ENCODE measurements at places on chromosomes 12 and 14. TPM values are rescaled to one million over a fixed set of nuclear protein-coding genes. Genes with fewer than 3 reads are reported as not detected.

PRB2 gene
- total RNA-seq: not detected

FCF1 gene
- 50.2 TPM for total RNA-seq

PLA2G1B gene
- total RNA-seq: not detected

LRP1 gene
- total RNA-seq: 17.5 TPM

SETD1B gene
- 6.1 TPM for total RNA-seq

KRT82 gene
- total RNA-seq: not detected

AKAP6 gene
- total RNA-seq: 2.5 TPM

MCRS1 gene
- 71.0 TPM for total RNA-seq

KLRG1 gene
- total RNA-seq: 0.32 TPM

SLC5A8 gene
- total RNA-seq: 0.10 TPM

LRRIQ1 gene
- total RNA-seq: 1.0 TPM

SDS gene
- total RNA-seq: not detected

MMP19 gene
- total RNA-seq: 5.2 TPM

PDE6H gene
- not detected for total RNA-seq

GTF2H3 gene
- total RNA-seq: 39.6 TPM

GSG1 gene
- total RNA-seq: not detected

KRT85 gene
- not detected for total RNA-seq

FAM186B gene
- total RNA-seq: 0.32 TPM

RASSF3 gene
- total RNA-seq: 13.6 TPM

SYNDIG1L gene
- not detected for total RNA-seq

SERPINA12 gene
- total RNA-seq: not detected

DCN gene
- total RNA-seq: 0.48 TPM

MIP gene
- total RNA-seq: not detected

DNAI7 gene
- 0.07 TPM for total RNA-seq

TAS2R14 gene
- 0.92 TPM for total RNA-seq

TAS2R43 gene
- 0.21 TPM for total RNA-seq

P2RX7 gene
- total RNA-seq: 0.10 TPM

PNMA1 gene
- 13.6 TPM for total RNA-seq

ANKRD9 gene
- 6.7 TPM for total RNA-seq

CLEC4C gene
- total RNA-seq: not detected

MMAB gene
- 68.0 TPM for total RNA-seq

LBHD2 gene
- total RNA-seq: not detected

TAS2R10 gene
- total RNA-seq: not detected

C1S gene
- total RNA-seq: 1.9 TPM

CLEC4D gene
- not detected for total RNA-seq

PALS1 gene
- 32.4 TPM for total RNA-seq

ARHGDIB gene
- total RNA-seq: 80.7 TPM

GALNT8 gene
- not detected for total RNA-seq

CLEC14A gene
- not detected for total RNA-seq

SLC17A8 gene
- not detected for total RNA-seq

KRT5 gene
- 16,153 TPM for total RNA-seq

KRT81 gene
- not detected for total RNA-seq

SLC25A21 gene
- 0.24 TPM for total RNA-seq

CAPRIN2 gene
- total RNA-seq: 18.9 TPM

ATL1 gene
- total RNA-seq: 3.4 TPM

OAS1 gene
- 108 TPM for total RNA-seq

GPR162 gene
- 0.21 TPM for total RNA-seq

KLHL42 gene
- total RNA-seq: 27.8 TPM

VDR gene
- 33.4 TPM for total RNA-seq

AKAP5 gene
- 0.10 TPM for total RNA-seq

SIX6 gene
- total RNA-seq: not detected

ATXN3 gene
- total RNA-seq: 29.7 TPM

C12orf54 gene
- total RNA-seq: 5.7 TPM

PLEK2 gene
- 336 TPM for total RNA-seq

GLT8D2 gene
- total RNA-seq: 3.2 TPM

XRCC3 gene
- total RNA-seq: 33.9 TPM

CPSF6 gene
- 57.4 TPM for total RNA-seq

Measured in foreskin keratinocyte (primary cell).